ENCODE measurements at places on chromosomes 1 and 21.

DNA sequence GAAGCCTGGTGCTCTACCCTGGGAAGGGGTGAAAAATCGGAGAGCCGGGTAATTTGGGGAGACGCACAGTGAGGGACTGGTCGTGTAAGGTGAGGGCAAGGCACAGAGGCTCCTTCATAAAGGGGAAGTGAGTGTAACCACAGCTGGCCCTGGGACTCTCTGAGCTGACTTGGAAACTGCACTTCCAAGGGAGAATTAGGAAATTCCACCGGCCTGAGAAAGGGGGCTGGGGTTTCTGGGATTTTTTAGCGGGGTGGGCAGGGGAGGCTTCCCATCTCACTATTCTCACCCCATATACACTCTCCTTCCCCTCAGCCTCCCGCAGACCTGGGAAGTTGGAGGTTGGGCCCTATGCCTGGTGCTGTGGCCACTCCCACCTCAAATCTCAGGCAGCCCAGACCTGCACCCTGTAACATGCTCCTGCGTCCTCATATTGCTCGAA is 88.3 kb upstream of the IPO9 start:
- DNase-seq, result no peak

- DNase-seq, result no peak
These were observed 40.8 kb upstream of the MPZL1 start for GRCh38 chr1:167681024-167681423.

DNA sequence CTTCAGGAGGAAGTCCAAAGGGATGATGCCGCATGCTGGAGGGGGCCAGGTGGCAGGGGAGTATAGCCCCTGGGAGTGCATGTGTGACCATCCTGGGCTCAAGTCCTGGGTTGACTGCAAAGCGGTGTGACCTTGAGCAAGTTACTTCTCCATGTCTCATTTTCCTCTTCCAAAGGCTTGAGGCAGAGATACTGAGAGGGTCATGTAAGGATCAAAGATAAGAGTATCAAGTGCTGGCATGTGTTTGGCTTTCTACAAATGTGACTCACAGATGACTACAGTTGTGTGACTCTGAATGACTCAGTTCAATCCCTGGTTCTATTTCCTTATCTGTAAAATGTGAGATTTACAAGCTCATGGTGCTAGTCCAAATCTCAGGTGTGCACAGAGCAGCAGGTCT is 26.1 kb downstream of the PROK1 start:
- no peak for DNase-seq

GRCh38 chr1:168966636-168967035 is 139.9 kb upstream of the ATP1B1 start:
- DNase-seq, result no peak

GRCh38 chr1:87206044-87206831 is 122.4 kb upstream of the LMO4 start:
- DNase-seq, result no peak

DNA sequence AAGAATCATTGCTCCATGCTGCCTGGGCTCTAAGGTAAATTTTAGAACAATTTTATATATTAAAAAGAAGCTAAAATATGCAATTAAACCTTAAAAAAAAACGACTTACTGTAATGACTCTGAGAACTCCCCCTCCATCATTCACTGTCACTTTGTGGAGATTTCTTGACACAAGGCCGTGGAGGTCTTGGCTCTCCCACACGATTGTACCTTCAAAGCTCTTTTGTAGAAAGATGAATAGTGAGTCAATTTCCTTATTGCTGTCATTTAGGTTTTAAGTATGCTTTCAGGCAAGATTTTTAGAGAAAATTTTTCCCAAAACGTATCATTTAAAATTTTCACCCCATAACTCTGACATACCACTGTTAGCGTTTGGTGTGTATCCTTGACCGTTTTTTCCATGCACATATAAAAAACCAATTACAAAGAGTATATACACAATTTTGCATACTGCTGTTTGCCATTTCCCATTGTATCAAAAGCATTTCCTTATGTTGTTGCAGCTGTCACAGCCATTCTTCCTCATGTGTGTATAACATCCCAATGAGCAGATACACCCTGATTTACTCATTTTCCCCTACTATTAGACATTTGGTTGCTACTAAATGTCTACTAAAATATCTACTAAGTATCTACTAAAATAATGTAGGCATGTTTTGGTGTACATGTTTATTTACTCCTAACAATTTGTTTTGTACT is 33.4 kb downstream of the B3GALNT2 start:
- DNase-seq, result no peak

DNA sequence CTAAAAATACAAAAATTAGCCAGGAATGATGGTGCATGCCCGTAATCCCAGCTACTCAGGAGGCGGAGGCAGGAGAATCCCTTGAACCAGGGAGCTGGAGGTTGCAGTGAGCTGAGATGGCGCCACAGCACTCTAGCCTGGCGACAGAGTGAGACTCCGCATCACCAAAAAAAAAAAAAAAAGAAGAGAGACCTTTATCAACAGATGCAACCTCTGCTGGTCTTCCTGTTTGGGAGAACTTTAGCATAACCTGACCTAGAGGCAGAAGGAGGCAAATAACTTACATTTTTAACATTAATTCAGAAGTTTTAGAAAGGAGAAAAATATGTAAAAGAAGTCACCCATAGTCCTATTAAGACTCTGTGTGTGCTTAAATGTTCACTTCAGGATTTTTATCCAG is 32.4 kb downstream of the SLAMF1 start:
- DNase-seq, result no peak

GRCh38 chr1:116693759-116694480 is 26.4 kb upstream of the IGSF3 start:
- peak; percentile 51 for DNase-seq

DNA sequence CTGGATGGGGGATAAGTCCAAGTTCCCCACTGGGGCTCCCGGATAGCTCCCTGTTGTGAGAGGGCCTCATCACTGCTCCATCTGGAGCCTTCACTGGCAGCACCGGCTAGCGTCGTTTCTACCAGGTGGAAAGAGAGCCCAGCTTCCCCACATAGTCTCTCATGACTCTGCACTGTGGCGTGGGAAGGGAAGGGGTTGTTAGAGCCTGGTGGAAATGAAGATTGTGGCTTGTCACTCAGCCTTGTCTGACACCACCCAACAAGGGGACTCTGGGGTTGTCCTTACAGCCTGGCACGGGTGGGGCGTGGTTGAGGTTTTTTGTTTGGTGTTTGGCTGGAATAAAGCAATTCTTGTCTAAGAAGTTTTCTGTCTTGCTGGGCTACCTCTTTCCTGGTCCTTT is 94.6 kb downstream of the ADARB1 start:
- no peak for DNase-seq

GRCh38 chr21:45917241-45917640 is 64.3 kb upstream of the COL6A1 start:
- no peak for DNase-seq

GRCh38 chr1:118396829-118397495 is 211.9 kb upstream of the SPAG17 start:
- no peak for DNase-seq

- no peak for DNase-seq
These were observed 523.9 kb downstream of the LMO4 start for GRCh38 chr1:87852410-87853161.
